GM10248 (cell line): ENCODE measurements at places on chromosomes 13 and 19.
A peak's percentile ranks its signal among the peaks of the same experiment; 100 is the strongest.

DNA sequence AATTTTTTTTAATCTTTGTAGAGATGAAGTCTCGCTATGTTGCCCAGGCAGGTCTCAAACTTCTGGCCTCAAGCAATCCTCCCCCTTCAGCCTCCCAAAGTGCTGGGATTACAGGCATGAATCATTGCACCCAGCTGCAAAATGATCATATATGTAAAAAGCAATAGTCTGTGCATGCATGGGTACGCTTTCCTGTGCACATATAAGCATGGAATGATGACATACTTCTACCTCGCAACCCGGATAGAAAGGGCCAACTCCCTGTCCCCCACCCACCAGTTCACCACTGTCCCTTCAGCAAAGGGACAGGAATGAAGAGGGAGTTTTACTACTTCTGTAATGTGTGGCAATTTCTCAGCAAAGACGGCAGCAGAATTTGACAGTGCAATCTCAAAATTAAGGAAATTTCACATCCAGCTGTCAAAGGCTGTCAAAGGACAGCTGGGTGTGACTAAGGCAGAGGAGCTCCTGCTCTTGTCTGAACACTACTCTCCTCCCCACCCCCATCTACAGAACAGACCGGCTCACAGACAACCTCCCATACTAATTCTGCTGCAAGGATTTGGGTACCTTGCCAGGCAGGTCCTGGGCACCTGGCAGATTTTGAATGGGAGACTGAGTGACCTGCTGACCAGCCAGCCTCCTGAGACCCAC lies 95.6 kb downstream of the TSHZ3 start:
- no peak for DNase-seq

DNA sequence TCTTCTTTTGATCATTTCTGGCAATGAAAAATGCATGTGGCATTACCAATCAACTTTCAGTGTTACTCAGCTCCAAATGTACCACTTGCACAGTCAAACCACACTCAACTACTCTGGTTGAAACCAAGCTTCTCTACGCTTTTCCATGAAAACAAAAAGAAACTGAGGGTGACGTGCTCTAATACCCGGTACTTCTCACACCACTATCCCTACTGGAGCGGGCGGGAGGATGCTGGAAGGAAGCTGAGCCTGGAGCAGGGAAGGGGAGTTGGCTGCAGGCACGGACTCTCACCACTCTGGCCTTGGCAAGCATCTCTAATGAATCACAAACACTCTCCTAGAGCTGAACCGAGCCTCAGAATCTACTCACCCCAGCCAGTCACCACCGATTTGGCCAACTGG lies 48.2 kb downstream of the STK24 start:
- no peak for DNase-seq

- no peak for DNase-seq
Observed at GRCh38 chr19:30222992-30223865, 149.0 kb upstream of the ZNF536 start.

- no peak for DNase-seq
Observed at GRCh38 chr13:113941571-113942191, 32.2 kb downstream of the C13orf46 start.

DNA sequence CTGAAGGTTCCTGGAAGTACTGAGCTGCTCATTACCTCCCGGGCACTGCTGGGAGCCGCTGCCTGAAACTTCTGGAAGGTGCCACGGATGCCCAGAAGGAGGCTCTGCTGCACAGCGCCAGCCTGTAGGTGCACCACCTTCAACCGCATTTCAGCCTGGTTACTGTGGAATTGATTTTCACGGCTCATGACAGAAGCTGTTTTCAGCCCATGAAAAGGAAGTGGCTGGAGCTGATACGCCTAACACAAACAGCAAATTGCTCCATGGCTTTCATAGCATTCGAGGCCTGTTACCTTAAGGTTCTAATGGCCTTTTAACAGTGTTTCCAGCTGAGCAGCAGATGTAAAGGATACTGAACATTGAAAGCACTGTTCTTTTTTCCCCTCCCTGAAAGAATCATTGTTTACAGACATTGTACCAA lies 22.0 kb downstream of the GPC6 start:
- no peak for DNase-seq

- DNase-seq: no peak
Observed at GRCh38 chr19:55537741-55538111, 793 bp upstream of the SBK2 start.

DNA sequence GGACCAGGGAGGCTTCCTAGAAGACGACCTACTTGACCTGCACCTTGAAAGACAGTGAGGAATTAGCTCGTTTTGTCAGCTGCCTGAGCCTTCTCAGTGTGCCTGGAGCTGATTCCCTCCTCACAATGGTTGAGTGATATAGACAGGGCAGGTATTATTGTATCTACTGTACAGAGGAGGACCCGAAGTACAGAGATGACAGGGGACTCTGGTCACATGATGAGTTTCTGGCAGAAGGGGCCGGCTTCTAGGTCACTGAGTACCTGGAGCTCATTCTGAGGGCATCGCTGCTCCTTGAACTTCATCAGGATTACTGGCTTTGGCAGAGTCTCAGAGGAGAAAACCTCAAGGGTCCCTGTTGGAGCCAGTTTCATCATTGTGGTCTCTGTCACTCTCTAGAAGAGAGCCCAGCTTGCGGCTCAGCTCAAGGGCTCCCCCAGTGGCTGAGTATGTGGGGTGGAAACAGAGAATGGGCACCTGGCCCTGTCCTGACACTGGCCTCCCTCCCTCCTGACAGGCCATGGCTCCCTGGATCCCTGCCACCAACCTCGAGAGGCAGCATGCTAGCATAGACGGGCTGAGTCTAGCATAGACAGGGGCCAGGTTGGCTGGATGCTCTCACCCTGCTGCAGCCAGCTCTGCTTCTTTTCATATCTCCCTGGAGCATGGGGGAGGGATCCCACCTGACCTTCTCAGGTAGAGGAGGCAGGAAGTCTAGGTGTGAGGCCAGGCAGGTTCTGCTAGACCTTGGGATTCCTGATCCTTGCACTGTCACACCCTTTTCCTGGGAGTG lies 38.7 kb downstream of the NFIX start:
- DNase-seq: peak; percentile 79

DNA sequence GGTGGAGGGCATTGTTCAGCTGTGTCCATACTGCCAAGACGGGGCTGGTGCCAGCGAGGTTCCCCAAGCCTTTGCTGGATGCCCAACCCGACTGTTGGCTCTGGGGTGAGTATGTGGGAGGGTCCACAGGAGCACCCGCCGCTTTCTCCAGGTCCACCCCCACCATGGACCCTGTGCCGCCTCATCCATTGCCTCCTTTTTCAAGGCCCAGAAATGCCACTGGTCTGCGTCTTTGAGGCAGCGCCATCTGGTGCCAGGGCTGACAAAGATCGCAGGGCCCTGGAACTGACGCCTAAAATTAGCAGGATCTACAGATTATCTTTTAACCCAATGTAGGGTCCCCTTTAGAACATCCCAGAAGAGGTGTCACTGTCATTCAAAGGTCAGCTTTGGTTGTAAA lies 34.6 kb downstream of the NFIX start:
- no peak for DNase-seq

DNA sequence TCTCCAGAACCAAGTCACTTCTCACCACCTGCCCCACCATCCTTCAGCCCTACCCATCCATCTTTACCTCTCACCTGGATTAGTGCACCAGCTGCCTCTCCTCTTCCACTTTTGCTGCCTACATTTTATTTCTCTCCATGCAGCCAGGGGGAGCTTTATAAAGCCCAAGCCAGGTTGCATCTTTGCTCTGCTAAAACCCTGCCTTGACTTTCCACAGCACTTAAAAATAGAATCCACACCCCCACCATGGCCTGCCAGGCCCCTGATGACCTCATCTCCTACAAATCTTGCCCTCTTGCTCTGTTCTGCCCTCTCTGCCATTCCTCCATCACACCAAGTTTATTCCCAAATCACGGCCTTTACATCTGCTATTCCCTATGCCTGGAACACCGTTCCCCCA lies 1.8 kb downstream of the HOOK2 start:
- no peak for DNase-seq

DNA sequence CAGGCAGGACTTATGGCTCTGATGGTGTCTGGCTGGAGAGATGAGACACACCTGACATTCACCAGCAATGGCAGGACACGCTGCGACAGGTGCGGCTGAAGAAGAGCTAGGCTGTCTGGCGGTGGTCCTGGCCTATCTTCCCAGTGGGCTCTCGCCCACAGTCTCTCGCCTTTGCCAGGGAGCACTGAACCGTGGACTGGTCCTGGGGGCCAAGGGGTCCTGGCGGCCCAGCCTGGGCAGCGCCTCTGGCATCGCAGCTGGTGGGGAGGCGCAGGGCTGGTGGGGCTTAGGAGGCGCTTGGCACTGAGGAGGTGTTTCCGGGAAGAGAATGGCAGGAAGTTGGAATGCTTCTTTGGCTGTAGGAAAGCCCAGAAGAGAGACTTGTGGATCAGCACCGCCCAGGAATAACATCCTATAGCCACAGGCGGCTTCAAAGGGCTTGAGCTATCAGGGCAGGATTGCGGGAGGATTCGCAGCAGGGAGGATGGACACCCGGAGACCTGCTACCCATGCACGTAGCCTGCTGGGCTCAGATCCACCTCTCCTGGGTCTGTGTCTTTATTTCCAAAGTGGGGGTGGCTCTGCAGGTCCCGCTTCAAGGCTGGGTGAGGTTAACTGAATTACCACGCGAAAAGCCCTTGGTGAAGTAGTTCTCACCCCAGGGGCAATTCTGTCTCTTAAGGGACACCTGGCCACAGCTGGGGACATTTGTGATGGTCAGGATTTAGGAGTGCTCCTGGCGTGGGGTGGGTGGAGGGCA lies 14.6 kb downstream of the KDM4B start:
- DNase-seq: no peak

GRCh38 chr13:80463673-80464352 lies 122.9 kb upstream of the SPRY2 start:
- DNase-seq: no peak

- no peak for DNase-seq
Observed at GRCh38 chr13:73767191-73767741, 366.9 kb downstream of the KLF12 start.

DNA sequence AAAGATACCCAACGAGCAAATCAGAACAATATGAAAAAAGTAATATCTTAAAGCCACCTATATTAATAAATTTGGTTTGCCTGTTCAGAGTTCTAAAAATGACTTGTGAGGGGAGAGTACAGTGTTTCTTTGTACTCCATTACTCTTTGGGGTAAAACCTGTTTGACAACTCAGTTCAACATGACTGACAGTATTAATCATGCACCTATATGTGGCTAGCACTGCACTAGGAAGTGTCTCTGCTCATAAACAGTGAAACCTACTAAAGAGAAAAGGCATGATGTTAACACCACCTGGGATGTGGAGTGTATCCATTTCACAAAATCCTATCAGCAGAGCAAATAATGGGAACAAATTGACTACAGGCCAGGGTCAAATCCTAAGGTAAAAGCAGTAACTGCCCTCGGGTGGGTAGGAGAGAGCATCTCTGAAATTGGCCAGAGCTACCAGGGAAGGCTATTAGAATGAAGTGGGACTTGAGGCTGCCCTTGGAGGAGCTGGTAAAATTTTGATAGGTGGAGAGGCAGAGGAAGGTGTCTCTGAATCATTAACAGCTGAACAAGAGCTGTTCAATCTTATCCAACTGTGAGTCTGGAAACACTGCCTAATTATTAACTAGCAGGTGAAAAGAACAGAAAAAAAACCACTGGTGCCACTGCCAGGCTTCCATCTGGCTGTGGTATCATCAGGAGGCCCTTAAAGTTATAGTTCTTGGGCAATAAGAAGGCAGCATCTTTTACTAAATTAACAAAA lies 365.1 kb downstream of the DNAJC15 start:
- no peak for DNase-seq

- DNase-seq: no peak
Observed at GRCh38 chr19:44515031-44515430, 14.4 kb downstream of the CEACAM20 start.

DNA sequence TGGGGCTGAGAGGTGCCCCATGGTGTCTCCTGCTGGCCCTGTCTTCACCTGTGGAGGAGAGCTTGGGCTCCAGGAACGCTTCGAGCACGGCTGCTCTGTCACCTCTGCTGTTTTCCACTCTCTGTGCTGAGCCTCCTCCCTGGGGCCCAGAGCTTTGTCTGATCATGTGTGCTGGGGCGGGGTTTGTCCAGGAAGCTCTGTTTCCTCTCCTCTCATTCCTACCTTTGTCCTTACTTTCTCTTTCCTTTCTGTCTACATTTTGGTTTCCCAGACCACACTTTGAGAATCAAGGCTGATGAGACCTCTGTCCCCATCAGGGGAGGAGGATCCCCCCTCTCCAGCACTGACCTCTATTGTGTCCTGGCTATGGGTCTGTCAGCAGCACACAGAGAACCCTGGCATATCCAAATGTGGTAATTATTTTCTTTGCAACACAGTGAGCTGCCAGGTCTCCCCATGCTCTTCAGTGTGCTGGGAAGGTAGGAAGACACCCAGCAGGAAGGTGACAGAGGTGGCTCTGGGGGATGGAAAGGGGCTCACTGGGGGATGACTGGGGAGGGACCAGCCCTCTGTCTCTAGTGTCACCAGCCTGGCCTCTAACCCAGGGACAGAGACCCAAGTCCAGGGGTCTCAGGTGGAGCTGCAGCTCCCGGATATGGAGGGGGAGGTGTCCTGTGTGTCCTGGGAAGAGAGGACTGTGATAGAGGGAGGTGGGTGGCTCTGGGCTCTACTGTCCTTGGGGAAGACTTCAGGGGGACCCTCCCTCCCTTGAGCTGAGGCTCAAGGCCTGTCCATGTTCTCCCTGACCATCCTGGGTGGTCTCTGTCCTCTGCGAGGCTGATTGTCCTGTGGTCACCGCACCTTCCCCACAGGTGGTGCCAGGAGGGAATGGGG lies at the start of gene CEACAM1:
Gene CEACAM1 (minus strand): TSS at position 128 of the 894 bp plus-strand sequence. CDS start 107 bp downstream, at position 21.
- peak; percentile 68 for DNase-seq

DNA sequence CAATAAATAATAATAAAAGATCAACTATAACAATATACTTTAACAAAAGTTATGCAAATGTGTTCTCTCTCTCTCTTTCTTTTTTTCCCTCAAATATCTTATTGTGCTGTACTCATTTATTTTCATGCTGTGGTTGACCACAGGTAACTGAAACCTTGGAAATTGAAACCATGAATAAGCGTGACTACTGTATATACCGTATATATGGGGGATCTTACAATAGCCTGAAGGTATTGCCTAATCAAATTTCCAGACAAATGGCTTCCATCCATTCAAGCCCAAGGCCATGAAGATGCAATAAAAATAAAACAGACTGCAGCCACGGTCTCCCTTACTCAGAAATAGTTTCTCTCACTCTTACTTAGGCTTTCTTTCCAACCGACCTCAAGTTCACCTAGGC lies 98.3 kb downstream of the SLITRK6 start:
- no peak for DNase-seq

GRCh38 chr19:47418692-47419029 lies 666 bp downstream of the MEIS3 start:
- no peak for DNase-seq

DNA sequence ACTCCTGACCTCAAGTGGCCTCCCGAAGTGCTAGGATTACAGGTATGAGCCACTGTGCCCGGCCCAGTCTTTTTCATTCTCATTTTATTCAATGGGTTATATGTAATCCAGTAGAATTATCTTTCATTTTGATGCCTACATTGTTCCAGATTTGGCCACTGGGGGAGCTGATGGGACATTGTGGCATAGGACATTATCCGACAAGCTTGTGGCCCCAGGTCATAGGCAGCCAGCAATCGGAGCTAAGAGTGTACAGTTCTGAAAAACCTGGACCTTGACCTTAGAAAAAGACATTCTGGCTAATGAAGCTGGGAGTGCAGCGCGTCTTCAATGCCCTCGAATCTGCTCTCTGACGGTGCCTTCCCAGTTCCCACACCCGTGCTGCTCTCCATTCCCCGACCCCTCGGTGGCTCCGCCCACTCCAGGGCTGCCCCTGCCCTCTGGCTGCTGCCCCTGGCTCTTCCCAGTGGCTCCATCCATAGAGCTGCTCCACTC lies 108.7 kb downstream of the TEX29 start:
- peak; percentile 47 for DNase-seq
